ENCODE measurements at places on chromosomes 2 and 18.

GRCh38 chr2:94956797-94957391, 68.6 kb upstream of the MAL start:
- DNase-seq: peak; percentile 7

- no peak for DNase-seq
Observed at GRCh38 chr2:164840458-164840929, 1.1 kb downstream of the COBLL1 start.

DNA sequence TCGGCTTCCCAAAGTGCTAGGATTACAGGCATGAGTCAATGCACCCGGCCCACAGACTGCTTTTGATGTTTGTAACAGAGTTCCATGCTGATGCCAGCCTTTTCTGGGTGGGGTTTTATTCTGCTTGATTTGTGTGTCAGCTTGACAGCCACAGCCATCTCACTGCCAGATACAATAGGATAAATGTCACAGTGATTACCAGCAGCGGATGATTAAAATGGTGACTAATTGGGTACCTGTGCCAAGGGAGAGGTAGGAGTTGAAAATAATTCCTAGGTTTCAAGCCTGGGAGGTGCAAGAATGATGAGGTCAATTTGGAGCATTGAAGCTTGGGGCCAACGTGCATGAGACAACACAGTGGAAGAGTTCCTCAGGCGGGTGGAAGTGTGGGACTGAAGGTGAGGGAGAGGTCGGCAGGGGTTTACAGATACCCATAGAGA, 39.4 kb downstream of the SH2D6 start:
- peak; percentile 35 for DNase-seq

- no peak for DNase-seq
Observed at GRCh38 chr2:8927510-8928455, 75.7 kb downstream of the MBOAT2 start.

DNA sequence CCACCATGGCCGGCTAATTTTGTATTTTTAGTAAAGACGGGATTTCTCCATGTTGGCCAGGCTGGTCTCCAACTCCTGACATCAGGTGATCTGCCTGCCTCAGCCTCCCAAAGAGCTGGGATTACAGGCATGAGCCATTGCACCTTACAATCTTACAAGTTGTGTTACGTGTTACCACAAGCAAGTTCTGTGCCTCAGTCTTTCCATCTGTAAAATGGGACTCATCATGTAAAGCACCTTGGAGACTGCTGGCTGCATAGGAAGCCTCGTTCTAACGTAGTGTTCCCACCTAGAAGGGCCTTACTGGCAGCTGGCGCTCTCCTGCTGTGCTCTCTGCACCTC, 10.0 kb downstream of the DNAJB2 start:
- DNase-seq: no peak

DNA sequence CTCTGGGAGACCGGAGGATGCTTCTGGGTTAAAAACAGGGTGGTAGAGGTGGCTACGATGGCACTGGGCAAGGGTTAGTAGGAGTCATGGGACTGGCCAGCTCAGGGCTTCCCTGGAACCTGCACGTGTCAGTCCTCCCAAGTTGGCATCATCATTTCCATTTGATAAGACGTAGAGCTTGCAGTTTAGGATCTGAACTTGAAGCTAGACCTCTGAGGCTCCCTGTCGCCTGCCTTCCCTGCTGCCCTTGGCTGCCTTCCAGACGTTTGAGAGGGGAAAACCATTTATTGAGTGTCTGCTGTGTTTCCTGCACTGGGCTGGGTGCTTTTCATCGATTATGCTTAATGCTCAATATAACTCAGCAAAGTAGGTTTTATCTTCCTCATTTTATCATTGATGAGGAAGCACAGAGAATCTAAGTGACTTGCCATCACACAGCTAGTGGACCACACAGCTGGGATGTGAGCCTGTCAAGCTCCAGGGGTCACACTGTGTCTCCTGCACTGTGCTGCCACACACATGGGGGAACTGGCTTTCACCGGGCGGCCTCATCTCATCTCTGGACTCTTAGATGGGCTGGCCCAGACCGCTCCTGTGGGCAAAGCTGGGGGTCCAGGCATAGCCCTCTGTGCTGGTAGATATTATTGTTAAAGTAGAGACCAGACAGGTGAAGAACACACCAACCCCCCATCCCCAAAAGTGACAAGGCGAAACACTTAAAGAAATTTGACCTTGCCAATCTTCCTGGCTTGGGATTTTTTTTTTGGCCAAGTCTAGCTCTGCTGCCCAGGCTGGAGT, 7.8 kb downstream of the NT5DC4 start:
- no peak for DNase-seq

GRCh38 chr2:95016616-95017015, 8.9 kb upstream of the MAL start:
- DNase-seq: no peak

- DNase-seq: no peak
Observed at GRCh38 chr18:79875931-79876461, 75.5 kb downstream of the SLC66A2 start.

GRCh38 chr2:43218155-43218701, 8.2 kb downstream of the ZFP36L2 start:
- DNase-seq: peak; percentile 55

DNA sequence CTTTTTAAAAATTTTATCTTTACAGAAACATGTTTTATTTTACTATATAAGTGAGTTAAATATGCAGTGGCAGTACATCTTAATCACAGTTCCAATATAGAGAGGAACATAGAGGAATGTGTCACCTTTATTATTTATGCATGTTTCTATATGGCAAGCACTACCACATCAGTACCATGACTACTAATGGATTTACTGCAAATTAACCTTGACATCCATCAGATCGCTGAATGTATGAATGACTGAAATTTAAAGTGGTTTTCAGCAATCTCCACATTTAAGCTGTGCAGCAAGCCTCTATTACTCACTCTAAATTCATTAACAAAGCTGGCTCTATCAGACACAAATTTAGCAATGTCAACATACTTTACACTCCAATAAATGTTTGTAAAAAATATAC, 790.6 kb downstream of the NRXN1 start:
- no peak for DNase-seq

- DNase-seq: no peak
Observed at GRCh38 chr2:174210862-174211261, 37.5 kb downstream of the OLA1 start.

DNA sequence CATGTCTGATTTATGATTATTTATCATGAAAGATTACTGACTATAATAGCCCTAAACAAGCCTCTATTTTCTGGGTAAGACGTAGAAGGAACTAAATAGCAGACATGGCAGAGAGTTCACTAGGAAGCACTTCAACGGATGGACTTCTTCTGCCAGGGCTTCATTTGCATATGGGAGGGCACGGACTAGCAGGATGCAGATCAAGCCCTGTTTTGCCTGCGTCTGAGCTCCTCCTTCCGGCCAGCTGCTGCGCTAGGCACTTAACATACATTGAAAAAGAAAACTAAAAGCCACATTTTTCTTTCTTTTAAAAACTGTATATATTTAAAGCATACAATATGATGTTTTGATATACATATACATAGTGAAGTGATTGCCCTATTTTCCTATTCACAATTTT, 340.0 kb upstream of the MEX3C start:
- no peak for DNase-seq

GRCh38 chr2:172204309-172204708, 101.6 kb upstream of the DLX2 start:
- DNase-seq: no peak

DNA sequence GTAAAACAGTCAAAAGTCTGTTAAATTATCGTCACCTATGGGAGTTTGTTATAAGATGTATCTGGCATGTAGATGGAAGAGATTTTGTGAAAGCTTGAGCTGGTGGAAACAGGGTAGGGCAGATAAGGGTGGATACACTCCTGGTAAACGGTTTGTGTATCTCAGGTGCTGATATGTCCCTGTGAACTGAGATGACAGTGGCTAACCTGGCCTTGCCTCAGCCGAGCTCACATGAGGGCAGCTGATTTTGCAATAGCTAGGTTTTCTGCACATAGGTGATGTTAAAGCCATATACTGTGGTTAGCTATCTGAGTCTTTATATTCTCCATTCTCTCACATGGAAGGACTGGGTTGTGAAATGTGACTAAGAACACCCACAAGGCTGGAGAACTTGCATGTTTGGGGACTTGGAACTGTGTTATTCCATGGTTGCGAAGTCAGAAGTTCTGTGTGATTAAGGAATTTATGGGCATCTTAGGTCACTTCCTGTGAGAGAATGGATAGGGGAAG, 205.1 kb downstream of the TPGS2 start:
- DNase-seq: no peak

- DNase-seq: peak; percentile 50
Observed at GRCh38 chr2:40341198-40341597, 110.7 kb downstream of the SLC8A1 start.

DNA sequence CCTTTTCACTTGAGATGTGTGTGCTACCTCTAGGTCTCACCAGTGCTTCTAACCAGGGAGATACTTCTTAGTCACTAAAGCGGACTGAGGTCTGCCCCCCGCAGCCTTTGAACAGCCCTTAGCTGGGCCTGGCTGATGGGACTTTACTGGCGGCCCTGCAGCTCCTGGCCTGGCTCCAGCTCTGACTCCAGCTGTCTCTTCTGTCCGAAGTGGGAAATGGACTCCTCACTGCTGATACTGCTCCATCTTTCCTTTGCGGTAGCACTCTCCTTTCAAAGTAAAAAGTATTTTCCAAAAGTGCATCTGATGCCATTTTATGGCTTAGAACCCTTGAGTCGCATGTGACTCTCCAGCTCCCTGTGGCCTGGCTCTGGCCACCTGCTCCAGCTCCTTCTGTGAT, 64.5 kb downstream of the ATP9B start:
- no peak for DNase-seq

DNA sequence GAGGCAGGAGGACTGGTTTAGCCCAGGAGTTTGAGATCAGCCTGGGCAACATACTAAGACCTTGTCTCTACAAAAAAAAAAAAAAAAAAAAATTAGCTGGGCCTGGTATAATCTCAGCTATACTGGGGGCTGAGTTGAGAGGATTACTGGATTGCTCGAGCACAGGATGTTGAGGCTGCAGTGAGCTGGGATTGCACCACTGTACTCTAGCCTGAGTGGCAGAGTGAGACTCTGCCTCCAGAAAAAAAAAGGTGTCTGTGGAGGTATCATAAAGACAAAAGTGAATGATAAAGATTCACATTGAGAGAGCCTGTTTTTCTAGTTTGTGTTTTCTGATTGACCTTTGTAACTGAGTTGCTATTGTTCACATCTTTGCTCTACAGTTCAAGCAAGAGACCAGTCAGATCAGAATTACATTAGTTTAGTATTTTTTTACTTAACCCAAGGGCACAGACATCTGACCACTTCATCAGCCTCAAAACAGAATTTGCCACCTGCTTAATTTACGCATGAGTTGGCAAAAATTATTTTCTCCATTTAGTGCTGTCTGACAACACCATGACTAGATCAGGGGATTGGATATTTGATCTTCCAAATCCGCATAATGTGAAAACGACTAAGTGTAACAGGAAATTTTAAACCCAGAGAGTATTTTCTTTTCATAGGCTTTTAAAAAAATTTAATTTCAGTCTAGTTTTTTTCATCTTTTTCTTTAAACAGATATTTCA, 271.0 kb downstream of the TGIF1 start:
- DNase-seq: no peak

- DNase-seq: no peak
Observed at GRCh38 chr2:151191001-151191400, 70.7 kb downstream of the RBM43 start.

GRCh38 chr2:230153390-230153976, 66.3 kb downstream of the SP110 start:
- DNase-seq: no peak

DNA sequence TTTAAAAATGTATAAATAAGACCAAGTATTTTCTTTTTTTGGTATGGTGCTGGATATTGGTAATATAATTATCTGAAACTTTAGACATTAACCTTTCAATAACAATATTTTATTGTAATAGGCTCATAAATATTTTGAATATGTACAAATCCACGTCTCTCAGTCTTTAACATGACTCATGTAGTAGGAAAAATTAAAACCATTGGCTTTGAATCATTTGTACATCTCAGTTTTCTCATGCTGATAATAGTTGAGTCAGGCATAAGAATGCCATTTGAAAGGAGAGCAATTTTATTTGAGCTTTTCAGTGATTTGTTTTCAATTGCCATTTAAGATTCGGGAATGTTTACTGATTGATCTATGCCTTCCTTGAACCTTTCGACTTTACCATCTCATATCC, 364.8 kb downstream of the TGIF1 start:
- peak; percentile 54 for DNase-seq

GRCh38 chr2:196335221-196335634, 163.8 kb upstream of the STK17B start:
- peak; percentile 63 for DNase-seq

DNA sequence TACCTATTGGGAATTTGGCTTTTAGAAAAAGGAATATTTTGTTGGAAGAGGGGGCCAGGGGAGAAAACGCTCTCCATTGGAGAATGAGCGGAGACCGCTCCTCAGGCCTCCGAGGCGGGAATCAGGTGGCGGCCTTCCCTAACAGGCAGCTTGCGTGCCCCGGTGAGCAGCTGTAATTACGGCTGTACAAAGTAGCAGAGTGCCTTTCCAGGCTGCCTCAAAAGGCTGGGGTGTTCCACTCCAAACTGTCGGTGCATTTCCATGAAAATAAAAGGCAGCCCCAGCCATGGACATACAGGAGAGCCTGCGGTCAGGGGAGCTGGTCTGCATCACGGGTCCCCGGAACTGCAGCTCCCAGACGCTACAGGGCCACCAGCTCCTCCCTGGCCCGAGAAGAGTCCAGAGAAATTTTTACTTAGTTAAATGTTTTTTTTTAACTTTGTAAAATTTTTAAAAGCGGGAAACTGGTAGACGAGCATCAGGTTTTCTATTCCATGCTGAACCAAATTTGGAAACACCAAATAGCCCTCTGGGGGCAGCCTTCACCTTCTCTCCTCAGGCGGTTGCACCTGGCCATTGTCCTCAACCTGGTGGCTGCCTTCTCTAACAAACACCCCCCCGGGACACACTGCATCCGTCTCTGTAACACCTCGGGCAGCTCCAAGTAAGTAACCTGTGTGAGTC, 209.3 kb upstream of the SALL3 start:
- DNase-seq: no peak

- DNase-seq: no peak
Observed at GRCh38 chr18:28485918-28486317, 309.0 kb upstream of the CDH2 start.

- DNase-seq: no peak
Observed at GRCh38 chr2:136060416-136060815, 57.5 kb downstream of the CXCR4 start.

GRCh38 chr2:43345391-43345813, 119.0 kb upstream of the ZFP36L2 start:
- peak; percentile 62 for DNase-seq

GRCh38 chr2:129015397-129016285, 697.0 kb upstream of the HS6ST1 start:
- DNase-seq: no peak

DNA sequence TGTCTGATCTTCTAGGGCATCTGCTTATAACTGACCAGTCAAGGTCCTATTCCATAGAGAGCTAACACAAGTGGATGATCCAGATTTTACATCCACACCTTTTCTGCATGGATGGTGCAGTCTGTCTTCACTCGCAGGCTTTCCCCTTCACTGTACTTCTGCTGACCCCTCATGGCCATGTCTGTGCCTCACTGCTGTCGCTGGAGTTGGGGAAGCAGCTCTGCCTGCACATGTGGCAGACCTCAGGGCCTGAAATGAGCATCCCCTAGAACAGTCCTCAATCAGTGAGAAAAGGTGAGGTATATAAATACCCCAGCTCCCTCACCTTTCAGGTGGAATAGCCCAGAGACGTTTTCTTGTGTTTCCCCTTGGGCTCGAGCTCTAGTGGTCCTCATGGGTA, 233.8 kb downstream of the ANKRD36B start:
- DNase-seq: no peak

Data from astrocyte of the spinal cord (primary cell).